ENCODE measurements at places on chromosomes 2 and 18. TPM values are rescaled to one million over a fixed set of nuclear protein-coding genes. Genes with fewer than 3 reads are reported as not detected.

Gene EML6
- 0.75 TPM for total RNA-seq

Gene C1QL2
- total RNA-seq = not detected

Gene POTEC
- total RNA-seq = not detected

Gene POTEJ
- total RNA-seq = not detected

Gene ESPNL
- 0.35 TPM for total RNA-seq

Gene MOGAT1
- total RNA-seq = not detected

Gene KYNU
- 1.3 TPM for total RNA-seq

Gene LONRF2
- not detected for total RNA-seq

Gene IL1B
- total RNA-seq = 0.82 TPM

Gene CCBE1
- total RNA-seq = 31.9 TPM

Gene CPO
- total RNA-seq = 0.47 TPM

Gene ZAP70
- total RNA-seq = not detected

Gene ALKAL2
- total RNA-seq = not detected

Gene MAPK4
- total RNA-seq = not detected

Gene TEX44
- not detected for total RNA-seq

Gene STPG4
- 0.23 TPM for total RNA-seq

Gene GATA6
- total RNA-seq = 51.6 TPM

Gene NGEF
- total RNA-seq = 0.38 TPM

Gene C2orf81
- 0.98 TPM for total RNA-seq

Gene INHBB
- 0.08 TPM for total RNA-seq

Gene MROH2A
- 0.15 TPM for total RNA-seq

Gene ODC1
- 161 TPM for total RNA-seq

Gene CRYGD
- total RNA-seq = not detected

Gene CXCR4
- 6.6 TPM for total RNA-seq

Gene CCDC74B
- 9.6 TPM for total RNA-seq

Gene EGR4
- not detected for total RNA-seq

Gene C18orf32
- total RNA-seq = 7.9 TPM

Gene DRC1
- not detected for total RNA-seq

Gene ANKAR
- total RNA-seq = 4.4 TPM

Gene KCNF1
- not detected for total RNA-seq

Gene DSG4
- total RNA-seq = not detected

Gene SATB2
- total RNA-seq = 36.4 TPM

Gene RNU2-63P
- not detected for total RNA-seq

Gene GDF7
- total RNA-seq = under 0.01 TPM

Gene ZSWIM2
- not detected for total RNA-seq

Gene BMP10
- not detected for total RNA-seq

Gene GALNT14
- 0.12 TPM for total RNA-seq

Gene DNAH6
- total RNA-seq = not detected

Gene PLCL1
- total RNA-seq = 2.5 TPM

Gene CYS1
- 1.6 TPM for total RNA-seq

Gene CREG2
- total RNA-seq = under 0.01 TPM

Gene ERICH2
- not detected for total RNA-seq

Gene ACP1
- 63.3 TPM for total RNA-seq

Gene ATP6V1B1
- 0.94 TPM for total RNA-seq

Gene HJURP
- total RNA-seq = 1.2 TPM

Gene GREB1L
- total RNA-seq = 0.23 TPM

Gene ATRAID
- 253 TPM for total RNA-seq

Gene C2orf74
- total RNA-seq = 8.0 TPM

Gene GPR75
- 1.4 TPM for total RNA-seq

Gene GCG
- not detected for total RNA-seq

Gene TTN
- 0.12 TPM for total RNA-seq

Gene PRKAG3
- total RNA-seq = 4.1 TPM
